NCI-H748 treated with DMSO at 0.1 percent for 48 hours (cell line): ENCODE measurements at places on chromosomes 6 and 20.

DNA sequence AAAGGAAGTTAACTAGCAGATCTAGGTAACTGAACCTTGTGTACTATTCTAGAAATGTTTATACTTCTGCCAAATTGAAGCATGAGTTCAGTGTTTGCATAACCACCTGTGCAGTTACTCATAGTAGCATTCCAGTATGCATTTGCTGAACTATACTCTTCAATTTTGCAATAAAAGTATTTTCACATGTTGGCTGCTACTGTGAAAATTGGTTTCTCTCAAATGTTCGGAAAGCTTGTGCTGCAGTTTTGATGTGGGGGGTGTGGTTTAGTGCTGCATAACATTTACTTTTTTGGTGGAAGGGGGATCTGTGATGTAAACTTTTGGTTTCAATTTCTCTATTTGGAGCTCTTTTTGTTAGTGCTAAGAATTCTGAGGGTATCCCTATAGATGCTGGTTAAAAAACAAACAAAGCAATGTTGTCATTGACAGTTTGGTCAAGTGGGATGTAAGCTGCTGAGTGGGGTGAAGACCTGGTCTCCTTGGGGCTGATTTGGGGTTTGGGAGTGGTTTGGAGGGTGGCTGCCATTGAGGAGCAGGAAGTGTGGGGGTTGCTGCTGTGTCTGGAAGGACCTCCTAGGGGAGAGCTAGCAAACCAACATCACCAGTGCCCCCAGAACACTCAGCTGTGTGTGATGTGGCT, 87.8 kb downstream of the CARMIL1 start:
- no peak for DNase-seq

DNA sequence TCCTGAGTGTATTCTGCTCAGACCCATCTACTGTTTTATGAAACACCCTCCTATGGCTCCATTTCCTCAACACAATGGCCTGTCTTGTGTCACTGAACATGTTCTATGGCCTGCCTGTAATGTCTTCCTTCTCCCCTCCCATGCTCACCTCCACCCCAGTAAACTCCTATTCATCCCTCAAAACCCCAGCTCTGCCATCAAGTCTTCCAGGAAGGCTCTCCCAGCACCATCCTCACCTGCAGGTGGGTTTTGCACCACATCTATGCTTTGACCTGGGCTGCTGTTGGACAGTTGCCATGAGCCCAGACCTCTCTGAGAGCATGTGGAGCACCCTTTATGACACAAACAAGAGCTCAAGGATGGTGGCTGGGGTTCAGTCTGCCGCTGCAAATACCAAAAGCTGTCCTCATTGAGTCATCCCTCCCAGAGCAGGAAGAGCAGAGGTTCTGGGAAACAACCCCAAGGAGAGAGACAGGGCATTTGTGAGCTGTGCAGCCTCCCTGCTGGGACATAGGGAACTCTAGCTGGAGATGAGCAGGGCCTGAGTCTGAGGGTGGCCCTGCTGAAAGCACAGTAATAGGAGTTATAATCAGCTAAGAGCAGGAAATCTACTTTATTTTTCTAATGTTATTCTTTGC, 93.8 kb upstream of the CD93 start:
- DNase-seq, result no peak

GRCh38 chr6:43170417-43170930, 595 bp upstream of the SRF start:
- DNase-seq, result no peak

DNA sequence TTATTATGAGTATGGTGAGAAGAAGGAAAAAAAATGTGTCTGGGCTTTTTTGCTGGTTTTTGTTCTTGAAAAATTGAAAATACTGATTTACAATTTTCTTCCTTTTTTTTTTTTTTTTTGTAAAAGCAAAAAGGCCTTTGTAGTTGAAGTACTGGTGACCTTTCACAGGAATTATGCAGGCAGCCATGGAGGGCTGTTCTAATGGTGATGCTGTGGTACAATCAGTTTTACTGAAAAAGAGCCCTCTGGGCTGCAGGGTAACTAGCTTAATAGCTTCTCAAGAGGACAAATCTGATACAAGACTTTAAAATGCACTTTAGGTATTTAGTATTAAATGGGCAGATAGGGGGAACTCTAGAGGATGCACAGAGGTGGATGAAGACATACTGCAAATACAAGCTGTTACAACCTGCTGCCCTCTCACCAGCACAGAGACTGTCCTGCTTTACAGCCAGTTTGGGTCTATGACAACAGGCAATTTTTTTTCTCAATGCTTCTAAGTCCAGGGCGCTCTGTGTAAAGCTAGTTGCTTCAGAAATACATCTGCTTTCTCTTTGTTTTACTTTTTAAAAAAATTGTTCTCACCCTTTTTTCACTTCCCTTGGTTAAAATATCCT, 61.6 kb upstream of the HS3ST5 start:
- DNase-seq, result no peak

DNA sequence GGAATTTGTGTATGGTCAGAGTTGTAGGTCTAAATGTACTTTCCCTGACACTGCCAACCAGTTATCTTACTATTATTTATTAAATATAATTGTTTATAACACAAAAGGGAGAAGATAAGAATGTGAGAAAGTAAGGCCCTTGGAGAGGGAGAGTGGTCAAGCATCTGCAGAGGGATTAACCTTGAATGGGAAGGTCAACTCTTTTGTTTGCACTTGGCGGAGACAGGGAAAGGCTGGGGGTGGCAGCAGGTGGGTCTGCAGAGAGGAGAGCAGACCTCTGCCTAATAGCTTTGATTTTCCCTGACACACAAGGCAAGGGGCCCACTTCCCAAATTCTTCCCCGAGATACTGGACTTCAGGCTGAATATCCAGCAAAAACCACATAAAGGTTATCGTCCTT, 4.2 kb downstream of the LRP11 start:
- peak; percentile 19 for DNase-seq

DNA sequence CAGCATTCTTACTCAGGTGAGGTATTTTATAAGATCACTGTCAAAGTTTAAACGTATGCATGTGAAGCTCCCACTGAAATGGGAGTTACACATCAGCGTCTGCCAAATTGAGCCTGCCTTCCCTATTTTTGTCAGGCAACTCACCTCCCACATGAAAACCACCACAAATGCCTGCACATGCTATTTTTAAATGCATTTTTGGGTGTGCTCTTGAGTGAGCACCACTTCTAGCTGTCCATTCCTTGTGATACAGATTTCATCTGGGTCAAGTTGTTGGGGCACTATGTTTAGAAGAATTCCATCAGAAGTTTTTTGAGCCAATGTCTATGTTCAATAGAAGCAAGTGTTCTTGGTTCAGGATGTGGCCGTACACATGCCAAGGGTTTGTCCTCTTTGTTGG, 71.7 kb upstream of the RIPPLY2 start:
- DNase-seq, result no peak

DNA sequence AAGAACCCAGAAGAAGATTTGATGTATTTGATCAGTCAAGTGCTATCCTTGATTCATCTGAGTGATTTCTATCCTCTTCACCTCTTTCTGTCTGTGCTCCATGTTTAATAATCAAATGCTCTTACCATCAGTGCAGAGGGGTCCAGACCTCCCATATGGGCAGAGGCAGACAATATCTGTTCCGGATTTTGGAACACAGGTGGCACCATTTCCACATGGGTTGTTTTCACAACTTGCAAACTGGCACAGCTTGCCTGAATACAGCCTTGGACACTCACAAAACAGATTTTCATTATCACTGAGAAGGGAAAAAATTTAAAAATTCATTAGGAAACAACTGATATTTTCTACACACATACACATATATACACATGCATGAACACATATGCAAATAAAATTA, 228.5 kb downstream of the PHF3 start:
- DNase-seq, result no peak

DNA sequence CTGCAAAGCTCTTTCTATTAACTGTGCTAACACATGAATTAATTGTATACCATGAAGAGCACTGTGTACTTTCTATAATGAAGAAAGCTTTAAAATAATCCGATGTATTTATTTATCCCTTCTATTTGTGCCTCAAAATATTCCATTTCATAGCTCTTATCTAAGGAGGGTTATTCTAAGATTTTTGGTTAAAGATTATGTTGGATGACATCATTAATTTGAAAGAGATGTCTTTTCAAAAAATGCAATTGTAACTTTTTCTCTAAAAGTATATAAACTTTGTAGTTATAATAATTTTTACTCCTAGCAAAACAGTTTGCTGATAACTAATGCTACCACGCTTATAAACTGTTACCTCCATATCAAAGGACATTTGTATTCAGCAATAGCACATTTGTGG, 192.4 kb upstream of the HSF2 start:
- no peak for DNase-seq

GRCh38 chr6:168582571-168582981, 141.6 kb downstream of the SMOC2 start:
- DNase-seq, result no peak

DNA sequence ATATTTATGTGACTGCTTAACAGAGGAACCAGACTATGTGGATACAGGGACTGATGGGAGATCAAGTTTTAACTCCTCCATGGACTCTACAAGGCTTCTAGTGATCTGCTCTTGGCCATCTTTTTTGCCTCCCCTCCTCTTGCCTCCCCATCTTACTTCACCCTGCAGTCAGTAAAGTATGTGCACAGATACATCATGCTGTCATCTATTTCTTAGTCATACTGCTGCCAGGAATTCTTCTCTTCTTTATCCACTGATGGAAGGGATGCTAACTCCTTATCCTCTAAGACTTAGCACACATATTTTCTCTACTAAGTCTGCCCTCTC, 27.6 kb upstream of the FAM83C start:
- no peak for DNase-seq

DNA sequence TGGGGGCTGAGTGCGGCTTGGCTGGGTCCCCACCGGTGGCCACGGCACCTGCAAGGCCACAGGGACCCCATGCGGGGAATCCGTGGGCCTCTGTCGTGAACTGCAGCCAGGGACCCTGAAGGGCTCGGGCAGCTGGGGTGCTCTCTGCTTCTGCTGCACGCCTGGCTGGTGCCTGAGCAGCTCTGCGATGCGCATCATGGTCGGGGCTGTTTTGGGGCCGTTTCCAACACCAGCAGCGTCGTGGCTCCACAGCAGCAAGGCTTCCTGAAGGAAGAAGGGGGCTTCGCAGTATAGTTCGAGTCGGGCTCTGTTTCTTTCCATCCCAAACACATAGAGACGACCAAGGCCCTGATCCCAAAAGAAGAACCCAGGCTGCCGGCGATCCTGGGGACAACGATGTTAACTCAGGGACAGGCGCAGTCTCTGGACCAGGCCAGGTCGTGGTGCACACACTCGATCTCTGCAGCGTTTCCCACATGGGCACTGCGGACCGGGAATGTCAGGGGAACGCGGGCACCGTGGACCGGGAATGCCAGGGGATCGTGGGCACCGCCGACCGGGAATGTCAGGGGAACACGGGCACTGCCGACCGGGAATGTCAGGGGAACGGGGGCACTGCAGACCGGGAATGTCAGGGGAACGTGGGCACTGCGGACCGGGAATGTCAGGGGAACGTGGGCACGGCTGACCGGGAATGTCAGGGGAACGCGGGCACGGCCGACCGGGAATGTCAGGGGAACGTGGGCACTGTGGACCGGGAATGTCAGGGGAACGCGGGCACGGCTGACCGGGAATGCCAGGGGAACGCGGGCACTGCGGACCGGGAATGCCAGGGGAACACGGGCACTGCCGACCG, 36.8 kb upstream of the BHLHE23 start:
- no peak for DNase-seq

- no peak for DNase-seq
These were observed 464.2 kb downstream of the COL12A1 start for GRCh38 chr6:74741646-74742045.

- DNase-seq, result no peak
These were observed 150.3 kb upstream of the SASH1 start for GRCh38 chr6:148192310-148192709.

DNA sequence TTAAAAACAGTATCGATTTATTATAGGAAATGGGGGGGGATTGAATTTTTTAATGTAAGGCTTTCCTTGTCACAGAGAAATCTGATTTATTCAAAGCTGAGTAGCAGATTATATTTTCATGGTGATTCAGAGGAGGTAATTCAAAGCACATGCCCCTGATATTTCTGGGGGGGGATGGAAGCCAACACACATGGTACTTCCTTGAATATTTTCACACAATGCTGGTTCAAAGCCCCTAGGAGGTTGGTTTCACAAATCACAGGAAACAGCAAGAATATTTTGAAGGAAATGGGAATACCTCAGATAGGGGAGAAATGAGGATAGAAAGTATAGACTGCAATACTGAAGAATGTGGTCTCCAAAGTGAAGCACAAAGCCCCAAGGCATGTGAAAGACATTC, 98.8 kb downstream of the RTN4IP1 start:
- DNase-seq, result no peak

DNA sequence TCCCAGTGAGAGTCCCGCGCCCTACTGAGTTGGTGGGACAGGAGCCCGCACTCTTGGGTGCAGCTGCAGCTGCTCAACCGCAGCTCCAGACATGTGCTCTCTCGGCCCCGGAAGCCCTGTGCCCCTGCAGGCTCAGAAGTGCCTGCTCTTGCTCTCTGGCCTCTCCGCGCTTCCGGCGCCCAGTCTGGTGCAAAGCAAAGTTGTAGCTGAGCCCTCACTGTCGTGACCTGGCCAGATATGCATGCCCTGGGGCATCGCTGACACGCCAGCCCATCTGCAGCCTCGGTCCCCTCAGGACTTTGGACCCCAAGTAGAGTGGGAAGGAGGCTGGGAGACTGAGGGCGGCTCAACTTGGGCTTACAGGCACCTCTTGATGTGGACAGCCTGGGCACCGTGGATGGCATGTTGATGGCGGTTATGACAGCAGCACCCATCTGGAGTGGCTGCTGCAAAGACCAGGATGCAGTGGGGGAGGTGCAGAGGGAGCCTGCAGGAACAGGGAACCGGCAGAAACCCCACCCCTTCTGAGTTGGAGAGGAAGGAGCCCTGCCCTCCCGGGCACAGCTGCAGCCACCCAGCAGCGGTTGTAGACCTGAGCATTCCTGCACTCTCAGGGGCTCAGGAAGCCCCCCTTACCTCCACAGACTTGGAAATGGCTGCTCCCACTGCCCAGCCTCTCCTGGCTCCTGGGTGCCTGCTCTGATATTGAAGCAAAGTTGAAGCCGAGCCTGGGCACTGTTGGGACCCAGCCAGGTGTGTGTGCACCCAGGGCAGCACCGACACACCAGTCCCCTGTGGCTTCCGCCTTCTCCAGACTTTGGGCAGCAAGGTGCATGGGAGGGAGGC, 462.6 kb downstream of the TBC1D32 start:
- DNase-seq, result no peak

- no peak for DNase-seq
These were observed 79.7 kb downstream of the SMLR1 start for GRCh38 chr6:130906736-130907381.

DNA sequence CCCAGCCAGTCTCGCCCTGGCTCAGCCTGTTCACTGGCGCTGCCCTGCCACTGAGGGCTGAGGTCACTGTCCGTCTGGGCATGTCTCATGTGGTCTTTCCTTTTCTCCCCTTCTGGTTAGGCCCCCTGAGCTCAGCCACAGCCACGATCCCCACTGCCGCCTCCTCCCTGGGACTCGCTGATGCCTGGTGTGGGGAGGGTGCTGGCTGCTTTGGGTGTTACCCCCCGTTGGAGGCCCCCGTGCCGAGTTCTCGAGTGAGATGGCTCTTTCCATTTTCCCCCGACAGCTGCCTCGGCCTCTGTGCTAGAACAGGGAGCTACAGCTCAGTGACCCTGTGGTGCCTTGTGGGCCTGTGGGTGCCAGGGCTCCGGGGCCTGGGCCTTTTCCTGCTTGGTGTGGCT, 14.9 kb upstream of the TCFL5 start:
- no peak for DNase-seq
